ENCODE measurements at places on chromosomes 3 and 15. TPM values are rescaled to one million over a fixed set of nuclear protein-coding genes. Genes with fewer than 3 reads are reported as not detected.

TRIM42 gene
- total RNA-seq: not detected

NAALADL2 gene
- total RNA-seq: not detected

ASB14 gene
- not detected for total RNA-seq

MKRN3 gene
- total RNA-seq: 1.7 TPM

CLDN1 gene
- total RNA-seq: 0.39 TPM

MED12L gene
- 1.6 TPM for total RNA-seq

FGF7 gene
- not detected for total RNA-seq

SI gene
- total RNA-seq: not detected

CLDN11 gene
- total RNA-seq: not detected

CFAP91 gene
- not detected for total RNA-seq

FMN1 gene
- total RNA-seq: 0.07 TPM

PTX3 gene
- 0.11 TPM for total RNA-seq

SEMA3F gene
- total RNA-seq: 0.11 TPM

SRGAP3 gene
- 7.1 TPM for total RNA-seq

GHSR gene
- total RNA-seq: not detected

ATP13A4 gene
- 2.7 TPM for total RNA-seq
